Hypothalamus (tissue), 51 donors: ENCODE measurements at places on chromosomes 16 and 17.

DNA sequence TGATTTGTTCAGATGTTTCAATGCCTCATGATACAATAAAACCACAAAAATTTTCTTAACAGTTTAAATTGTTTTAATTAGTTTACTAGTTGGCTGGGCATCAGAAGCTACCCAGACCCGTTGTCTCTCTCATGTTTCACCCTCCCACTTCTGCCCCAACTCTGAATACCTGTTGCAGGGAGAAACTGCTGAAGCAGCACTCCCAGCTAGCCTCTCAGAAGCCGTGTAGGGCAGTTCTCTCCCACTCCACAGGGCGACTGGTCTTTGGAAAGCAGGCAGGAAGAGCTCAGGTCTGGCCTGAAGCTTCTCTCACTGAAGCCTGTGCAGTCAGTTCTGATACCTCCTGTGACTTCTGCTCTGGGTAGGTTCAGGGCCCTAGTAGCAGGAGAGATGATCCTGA is 1.6 kb upstream of the EDC4 start:
- DNase-seq = no peak

DNA sequence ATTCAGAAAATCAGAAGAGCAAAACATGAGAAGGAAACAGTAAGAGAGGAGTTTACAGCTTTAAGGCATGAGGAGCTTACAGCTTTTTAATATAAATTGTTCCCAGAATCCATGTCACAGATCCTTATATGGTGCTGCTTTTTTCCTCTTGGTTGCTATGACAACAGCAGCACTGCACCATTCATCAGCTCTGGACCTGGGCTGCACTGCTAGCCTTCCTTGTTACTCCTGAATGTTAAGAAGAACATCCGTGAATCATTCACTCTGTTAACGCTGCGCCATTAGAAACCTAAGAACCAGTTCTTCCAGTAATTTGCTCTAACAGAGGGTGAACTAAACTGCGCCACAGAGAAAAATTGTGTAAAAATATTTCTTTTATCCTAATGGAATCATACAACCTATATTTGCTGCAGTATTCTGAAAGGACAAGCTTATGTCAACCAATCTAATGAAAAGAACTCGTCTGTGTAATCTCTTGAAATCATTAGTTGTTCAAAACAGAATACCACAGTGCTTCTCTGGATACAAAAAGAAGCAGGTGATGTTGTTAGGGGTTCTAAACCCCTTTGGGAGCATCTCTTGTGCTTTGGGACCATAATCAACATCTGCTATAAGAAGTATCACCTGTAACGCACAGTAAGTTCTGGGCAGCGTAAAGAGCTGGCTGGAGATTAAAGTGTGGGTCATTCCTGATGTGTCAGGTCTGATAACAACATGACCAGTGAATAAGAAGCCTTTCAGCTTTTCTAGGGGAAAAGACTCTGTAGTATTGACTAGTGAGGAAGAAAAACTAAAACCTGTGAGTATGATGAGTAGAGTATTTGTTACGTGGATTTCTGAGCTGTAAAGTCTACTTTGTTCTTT is 151.2 kb downstream of the TANC2 start:
- no peak for DNase-seq

- no peak for DNase-seq
Measured at GRCh38 chr17:4958102-4958501, 7.2 kb downstream of the ENO3 start.

DNA sequence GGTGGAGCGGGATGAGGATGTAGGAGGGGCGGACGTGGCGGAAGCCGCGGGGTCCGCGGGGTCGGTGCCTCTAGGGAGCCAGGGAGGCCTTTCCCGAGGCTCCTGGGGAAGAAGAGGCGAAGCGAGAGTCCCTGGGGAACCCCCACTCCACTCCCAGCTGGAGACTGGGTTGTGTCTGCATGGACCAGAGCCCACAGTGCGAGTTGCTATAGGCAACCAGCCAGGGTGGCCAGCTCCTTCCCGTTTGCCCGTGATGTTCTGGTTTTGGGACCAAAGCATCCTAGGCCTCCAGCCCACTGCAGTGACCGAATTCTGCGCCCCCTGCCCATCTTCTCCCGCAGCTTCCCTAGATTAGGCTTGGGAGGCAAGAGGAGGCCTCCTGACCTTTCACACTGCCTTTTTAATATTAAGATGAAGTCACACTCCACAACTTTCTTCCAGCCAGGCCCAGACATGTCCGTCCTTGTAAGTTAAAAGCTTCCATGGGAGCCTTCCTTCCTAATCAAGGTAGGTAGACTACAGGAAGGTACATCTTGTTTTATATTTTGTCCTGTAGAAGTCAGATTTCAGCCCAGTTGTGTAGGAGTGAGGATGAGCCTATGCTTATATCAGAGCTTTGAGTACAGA is 469 bp downstream of the AMZ2 start:
- peak; percentile 85 for DNase-seq

DNA sequence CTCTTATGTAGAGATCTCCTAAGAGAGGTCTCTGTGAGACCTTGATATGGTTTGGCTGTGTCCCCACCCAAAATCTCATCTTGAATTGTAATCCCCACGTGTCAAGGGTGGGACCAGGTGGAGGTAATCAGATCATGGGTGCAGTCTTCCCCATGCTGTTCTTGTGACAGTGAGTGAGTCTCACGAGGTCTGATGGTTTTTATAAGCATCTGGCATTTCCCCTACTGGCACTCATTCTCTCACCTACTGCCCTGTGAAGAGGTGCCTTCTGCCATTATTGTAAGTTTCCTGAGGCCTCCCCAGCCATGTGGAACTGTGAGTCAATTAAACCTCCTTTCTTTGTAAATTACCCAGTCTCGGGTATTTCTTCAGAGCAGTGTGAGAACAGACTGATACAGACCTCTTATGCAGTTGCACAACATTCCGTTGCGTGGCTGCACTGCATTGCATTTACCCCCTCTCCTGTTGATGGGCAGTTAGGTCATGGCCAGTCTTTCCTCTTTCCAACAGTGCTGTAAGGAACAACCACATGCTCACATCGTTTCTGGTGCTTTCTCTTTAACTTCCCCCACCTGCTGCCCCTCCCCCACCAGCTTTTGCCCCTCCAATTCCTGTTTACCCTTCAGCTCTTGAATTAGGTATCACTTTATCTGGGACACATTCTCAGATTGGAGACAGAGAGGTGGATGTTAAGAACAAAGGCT is 43.6 kb upstream of the MED9 start:
- no peak for DNase-seq

GRCh38 chr16:78303946-78304345 is 204.5 kb downstream of the WWOX start:
- DNase-seq = no peak

- DNase-seq = no peak
Measured at GRCh38 chr16:3838600-3839401, 41.7 kb downstream of the CREBBP start.

DNA sequence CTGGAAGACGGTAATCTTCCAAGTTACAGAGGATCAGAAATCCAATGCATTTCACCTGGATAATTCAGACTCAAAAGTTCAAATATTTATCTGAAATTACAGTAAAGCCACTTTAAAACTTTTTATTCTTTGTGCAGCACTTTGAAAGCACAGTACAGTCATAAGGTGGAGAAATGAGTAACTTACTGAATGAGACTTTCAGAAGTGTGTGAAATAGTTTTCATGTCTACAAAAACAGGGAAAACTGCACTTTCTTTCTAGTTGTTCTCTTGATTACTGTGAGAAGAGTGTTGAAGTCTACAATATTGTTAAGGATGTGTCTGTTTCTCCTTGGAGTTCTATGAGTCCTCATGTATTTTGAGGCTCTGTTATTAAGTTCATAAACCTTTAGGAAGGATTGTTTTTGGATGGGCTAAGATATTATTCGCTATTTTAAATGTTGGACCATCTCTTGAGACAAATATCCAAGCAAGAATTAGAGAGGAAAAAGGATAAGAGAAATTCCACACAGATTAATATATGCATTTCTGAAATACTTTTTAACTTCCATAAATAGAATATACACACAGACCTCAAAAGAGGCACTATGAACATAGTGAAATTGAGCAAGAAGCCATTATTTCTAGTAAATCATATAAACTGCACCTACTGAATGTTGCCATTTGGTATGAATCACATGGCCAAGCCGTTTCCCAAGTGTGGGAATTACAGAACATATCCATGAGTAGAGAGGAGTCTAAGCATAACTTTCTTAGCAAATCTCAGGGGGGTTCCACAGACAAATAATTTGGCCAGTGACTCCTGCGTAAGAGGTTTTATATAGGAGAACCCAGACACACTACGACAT is 83.6 kb upstream of the PLEKHM1 start:
- DNase-seq = no peak

- no peak for DNase-seq
Measured at GRCh38 chr17:796609-797008, 14.5 kb downstream of the MRM3 start.

GRCh38 chr17:61822326-61823285 is 40.7 kb downstream of the BRIP1 start:
- no peak for DNase-seq

GRCh38 chr17:83122834-83123233 is 43.4 kb downstream of the METRNL start:
- DNase-seq = no peak

DNA sequence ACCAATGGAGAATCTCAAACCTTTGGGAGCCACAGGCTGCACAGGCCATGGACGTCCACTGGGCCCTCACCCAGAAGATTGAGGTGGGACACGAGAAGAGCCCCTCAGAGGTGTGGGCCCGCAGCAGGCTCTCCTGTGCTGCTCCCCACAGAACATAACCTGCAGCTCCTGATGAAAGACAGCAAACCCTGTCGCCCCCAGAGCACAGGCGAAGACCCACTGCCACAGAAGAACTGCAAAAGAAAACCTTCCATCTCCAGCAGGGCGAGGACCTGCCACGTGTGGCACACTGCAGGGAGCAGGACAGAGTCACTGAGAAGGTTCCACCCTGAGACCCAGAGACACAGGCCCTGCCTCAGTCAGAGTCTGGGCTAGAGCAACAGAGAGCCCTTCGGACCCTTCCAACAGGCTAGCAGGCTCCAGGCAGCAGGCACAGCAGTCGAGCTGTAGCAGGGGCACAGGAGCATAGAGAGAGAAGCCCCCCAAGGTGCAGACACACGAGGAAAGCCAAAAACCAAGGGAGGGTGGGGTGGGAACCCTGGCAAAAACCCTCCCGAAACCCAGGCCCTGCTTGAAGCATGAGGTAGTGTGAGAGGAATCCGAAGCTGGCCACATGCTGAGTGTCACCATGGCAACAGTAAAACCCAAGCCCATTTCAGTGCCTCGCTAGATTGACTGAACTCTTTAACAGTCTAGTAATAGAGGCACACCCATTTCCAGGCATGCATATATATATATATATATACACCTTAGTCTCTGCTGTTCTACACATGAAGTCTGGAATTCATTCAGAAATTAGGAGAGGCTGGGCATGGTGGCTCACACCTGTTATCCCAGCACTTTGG is 60.0 kb upstream of the CHMP6 start:
- DNase-seq = no peak

GRCh38 chr16:48434653-48435317 is 49.6 kb upstream of the SIAH1 start:
- no peak for DNase-seq

- DNase-seq = no peak
Measured at GRCh38 chr16:84087466-84088151, 29.1 kb downstream of the MBTPS1 start.

- no peak for DNase-seq
Measured at GRCh38 chr16:75931043-75931442, 204.8 kb upstream of the CPHXL start.

DNA sequence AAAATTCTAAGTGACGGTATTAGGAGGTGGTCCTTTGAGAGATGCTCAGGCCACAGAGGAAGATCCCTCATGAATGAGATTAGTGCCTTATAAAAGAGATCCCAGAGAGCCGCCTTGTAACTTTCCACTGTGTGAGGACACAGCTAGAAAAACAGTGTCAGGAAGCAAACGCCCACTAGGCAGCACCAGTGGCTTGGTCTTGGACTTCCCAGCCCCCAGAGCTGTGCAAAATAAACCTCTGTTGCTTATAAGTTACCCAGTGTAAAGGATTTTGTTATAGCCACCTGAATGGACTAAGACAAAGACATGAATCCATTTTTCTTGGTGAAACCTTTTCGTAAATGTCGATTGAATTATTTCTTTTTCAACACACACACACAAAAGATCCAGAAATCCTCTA is 141.0 kb downstream of the CBLN1 start:
- DNase-seq = no peak

- DNase-seq = no peak
Measured at GRCh38 chr17:37106049-37106448, 157.3 kb downstream of the AATF start.

DNA sequence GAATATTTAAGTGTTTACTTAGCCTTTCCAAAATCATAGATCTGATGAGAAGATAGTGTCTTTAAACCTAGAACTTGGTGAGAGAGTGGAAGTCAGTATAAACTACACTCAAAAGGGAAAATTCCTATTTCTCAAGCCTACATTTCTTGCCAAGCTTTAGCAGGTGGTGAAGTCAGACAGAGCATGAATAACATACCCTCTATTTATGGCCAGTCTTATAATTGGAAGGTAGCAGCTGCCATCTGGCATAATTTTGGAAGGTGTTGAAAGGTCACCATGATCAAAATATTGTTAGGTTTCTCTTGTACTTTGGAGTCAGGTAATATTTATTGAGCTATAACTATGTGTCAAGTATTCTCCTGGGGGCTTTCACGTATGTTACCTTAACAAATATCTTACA is 729.3 kb upstream of the KIF2B start:
- no peak for DNase-seq
